CD8-positive, alpha-beta T cell (primary cell): ENCODE measurements at places on chromosomes 12 and 14.

- DNase-seq: peak; percentile 83
These were observed 5.1 kb upstream of the PSMA3 start for GRCh38 chr14:58239244-58240195.

DNA sequence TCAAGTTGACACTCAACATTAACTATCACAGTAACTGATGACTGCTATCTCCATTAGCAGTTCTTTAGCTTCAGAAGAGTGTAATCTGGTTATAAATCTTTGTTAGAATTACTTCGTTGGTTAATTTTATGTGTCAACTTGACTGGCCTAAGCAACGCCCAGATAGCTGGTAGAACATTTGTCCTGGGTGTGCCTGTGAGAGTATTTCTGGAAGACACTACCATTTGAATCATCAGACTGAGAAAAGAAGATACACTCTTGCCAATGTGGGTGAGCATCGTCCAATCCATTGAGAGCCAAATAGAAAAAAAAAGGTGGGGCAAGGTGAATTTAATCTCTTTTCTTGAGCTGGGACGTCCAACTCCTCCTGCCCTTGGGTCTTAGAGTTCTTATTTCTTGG is 129.0 kb downstream of the IGF1 start:
- DNase-seq: no peak

DNA sequence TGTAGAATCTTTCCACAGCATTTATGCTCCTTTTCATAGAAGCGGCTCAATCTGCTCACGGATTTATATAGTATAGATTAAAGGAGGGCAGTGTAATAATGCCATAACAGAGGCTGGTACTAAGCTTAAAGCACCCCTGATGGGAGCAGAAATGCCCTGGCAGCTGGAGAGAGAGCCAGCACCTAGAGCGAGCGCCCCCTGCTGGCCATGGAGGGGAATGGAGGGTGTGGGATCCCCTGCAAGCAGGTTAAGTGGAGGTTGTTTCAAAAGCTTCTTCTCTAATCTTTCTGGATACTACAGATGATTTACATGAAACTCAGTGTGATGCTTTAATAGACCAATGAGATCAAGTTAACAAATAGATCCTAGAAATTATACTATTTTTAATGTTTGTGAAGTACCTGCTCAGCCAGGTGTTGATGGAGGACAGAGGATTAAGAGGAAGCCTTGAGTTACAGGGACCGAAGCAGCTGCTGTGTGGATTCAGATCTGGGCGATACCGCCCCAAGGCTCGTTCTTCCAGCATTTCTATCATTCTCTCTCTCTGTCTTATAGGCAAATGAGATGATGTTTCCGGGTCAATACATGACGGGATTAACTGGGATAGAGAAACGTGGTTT is 1519.3 kb upstream of the TMEM132C start:
- peak; percentile 59 for DNase-seq

- no peak for DNase-seq
These were observed 1.5 kb upstream of the VAMP1 start for GRCh38 chr12:6471989-6472360.

- no peak for DNase-seq
These were observed 1345.3 kb upstream of the SEL1L start for GRCh38 chr14:82878951-82879350.

DNA sequence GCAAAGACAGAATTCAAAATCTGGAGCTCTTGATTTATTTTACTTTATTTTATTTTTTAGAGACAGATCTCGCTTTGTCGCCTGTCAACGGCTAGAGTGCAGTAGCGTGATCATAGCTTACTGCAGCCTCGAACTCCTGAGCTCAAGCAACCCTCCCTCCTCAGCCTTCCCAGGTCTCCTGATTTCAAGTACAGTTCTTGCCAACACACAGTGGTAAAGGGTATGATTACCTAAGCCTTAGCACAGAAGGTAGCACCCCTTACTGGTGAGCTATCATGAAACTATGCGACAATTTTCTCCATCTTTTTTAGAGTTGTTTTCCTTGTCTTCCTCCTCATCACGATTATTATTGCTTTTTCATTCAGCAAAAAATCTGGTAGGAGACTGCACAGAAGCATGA is 94.3 kb upstream of the ETV6 start:
- no peak for DNase-seq

GRCh38 chr12:55850893-55851292 is 8.2 kb upstream of the MMP19 start:
- no peak for DNase-seq

DNA sequence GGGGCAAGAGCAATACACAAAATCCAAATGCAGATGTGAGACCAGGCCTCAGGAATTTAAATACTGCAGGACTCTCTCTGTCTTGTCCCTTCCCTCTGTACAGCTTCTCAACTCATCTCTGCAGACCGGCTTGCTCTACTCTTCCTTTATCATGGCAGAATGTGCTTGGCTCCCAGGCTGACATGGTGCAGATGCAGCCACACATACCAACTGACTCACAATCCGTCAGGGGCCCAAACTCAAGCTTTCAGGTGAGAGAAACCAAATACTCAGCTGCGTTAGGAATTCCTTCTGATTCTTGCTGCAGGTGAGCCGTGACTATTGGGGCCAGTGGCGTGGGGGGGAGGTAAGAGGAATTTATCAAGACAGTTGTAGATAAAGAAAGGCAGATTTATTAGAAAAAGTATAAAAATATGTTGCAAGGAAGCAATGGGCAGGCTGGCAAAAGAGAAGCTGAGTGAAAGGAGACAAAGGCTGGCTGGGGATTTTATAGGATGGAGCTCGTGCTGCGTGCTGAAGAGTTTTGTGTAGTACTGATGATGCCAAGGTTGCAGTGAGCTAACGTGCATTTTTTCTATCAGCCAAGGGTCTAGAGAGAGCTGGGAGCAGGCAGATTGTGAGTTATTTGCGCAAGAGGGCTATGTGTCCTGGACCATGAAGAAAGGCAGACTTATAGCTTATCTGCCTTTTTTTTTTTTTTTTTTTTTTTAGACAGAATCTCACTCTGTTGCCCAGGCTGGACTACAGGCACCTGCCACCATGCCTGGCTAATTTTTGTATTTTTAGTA is 5.0 kb upstream of the LGALS3 start:
- DNase-seq: no peak

DNA sequence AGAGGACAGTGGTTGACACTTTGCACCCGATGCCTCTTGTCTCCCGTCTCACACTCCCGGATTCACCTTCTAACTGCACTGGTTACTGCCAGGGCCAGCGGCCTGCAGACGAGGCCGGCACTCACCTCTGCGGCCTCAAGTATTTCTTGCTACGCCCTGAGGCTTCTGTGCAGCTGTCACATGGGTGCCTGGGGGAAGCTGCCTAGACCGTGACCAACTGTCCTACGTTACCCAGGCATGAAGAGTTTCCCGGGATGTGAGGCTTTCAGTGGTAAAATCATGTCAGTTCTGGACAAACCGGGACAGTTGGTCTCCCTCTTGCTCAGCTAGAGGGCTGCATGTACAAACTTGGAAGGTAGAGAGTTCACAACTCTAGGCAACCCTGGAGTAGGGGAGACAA is 274.5 kb downstream of the GLT1D1 start:
- DNase-seq: no peak

GRCh38 chr12:11774821-11775220 is 125.3 kb downstream of the ETV6 start:
- no peak for DNase-seq

DNA sequence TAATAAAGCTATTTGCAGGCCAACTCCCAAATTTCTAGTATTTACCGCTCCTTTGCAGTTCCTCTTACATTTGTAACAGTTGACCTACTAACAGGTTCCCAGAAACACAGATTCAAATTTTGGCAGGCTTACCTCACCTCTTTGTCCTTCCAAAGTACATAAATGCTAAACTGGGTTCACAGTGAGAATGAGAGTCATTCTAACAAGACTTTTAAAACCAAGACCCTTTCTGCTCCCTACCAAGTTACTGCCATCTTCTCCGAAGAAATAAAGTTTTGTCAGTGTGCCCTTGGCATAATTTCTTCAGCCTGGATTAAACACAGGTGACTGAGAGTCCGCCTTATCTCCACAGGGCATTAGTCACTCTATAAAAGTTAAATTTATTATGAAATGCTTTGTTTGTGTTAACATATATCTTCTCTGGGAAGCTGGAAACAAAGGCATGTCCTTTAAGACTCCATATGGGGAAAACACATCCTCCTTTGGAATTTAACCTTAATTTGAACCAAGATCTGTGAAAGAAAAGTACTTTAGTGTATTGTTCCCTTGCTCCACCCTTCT is 28.2 kb downstream of the FOXA1 start:
- DNase-seq: no peak

GRCh38 chr14:69845050-69845581 is 34.1 kb upstream of the SMOC1 start:
- no peak for DNase-seq

GRCh38 chr14:73472185-73473114 is 14.1 kb upstream of the NUMB start:
- DNase-seq: no peak

DNA sequence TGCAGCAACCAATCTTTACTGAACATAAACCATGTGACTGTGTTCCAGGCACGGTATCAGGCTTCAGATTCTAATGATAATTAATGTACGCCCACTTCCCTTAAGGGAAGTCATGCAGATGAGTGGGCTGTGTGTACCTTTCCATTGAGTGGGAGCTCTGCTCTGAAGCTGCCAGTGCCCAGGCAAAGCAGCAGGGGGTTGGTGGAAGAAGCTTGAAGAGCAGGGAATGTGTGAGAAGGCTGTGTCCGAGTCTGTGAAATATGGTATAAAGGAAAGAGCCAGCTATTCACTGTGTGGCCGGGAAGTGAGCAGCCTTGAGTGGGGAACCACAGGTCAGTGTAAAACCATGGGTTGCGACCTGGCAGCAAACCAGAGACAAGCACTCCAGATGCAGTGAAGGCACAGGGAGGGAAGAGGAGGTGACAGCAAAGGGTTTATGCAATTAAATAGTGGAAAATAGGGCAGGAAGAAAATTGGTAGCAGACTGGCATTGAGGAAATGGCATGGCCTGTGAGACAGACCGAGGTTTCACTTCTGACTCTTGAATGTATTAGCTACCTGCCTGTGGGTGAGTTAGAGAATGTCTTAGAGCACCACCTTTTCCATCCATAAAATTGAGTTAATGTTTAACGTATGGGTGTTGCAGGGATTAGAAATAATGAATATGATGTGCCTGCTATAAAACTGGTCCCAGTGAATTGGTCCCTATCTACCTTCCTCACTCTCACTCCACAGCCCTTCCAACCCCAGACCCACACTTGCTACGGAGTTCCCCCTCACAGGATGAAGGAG is 116.4 kb downstream of the NTF3 start:
- no peak for DNase-seq

GRCh38 chr12:109775172-109775881 is 57.9 kb downstream of the TRPV4 start:
- peak; percentile 76 for DNase-seq

DNA sequence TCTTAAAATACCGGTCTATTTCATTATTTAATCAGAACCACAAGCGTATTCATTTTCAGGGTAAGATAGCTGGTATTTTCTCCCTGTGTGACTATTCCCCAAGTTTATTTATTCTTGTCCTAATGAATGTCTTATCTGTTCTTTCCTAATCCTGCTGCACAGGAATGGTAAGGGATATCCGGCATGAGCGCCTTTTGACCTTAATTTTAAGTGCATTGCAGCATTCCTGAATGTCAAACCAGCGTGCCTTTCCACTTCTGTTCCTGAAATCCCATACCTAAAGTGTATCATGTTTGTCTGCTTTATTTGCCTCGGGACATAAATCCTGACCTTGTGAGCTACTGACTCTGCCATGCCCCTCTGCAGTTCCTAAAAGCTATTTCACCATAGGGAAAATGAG is 1713.2 kb upstream of the FLRT2 start:
- no peak for DNase-seq

DNA sequence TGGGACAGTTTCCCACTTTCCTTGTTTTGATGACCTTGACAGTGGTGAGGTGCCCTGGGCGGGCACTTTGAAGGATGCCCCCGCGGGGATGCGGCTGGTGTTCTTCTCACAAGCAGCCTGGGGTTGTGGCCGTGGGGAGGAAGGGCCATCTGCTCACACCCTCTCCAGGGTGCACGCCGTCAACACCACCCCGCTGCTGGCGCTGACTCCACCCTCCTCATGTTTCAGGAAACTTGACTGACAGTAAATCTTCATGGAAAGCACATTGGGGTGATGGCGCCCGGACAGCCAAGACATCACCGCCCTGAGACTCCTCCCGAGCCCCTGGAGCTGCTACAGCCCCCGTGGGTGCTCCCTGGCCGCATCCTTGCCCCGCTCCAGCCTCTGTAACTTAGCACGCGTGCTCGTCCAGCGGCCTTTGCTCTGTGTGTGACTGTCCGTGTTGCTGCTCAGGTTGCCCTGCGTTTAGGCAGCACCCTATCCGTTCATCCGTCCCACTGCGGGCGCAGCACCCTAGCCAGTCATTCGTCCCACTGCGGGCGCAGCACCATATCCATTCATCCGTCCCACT is 150.2 kb upstream of the C14orf180 start:
- no peak for DNase-seq

GRCh38 chr12:120988658-120989057 is 10.3 kb downstream of the HNF1A start:
- no peak for DNase-seq

DNA sequence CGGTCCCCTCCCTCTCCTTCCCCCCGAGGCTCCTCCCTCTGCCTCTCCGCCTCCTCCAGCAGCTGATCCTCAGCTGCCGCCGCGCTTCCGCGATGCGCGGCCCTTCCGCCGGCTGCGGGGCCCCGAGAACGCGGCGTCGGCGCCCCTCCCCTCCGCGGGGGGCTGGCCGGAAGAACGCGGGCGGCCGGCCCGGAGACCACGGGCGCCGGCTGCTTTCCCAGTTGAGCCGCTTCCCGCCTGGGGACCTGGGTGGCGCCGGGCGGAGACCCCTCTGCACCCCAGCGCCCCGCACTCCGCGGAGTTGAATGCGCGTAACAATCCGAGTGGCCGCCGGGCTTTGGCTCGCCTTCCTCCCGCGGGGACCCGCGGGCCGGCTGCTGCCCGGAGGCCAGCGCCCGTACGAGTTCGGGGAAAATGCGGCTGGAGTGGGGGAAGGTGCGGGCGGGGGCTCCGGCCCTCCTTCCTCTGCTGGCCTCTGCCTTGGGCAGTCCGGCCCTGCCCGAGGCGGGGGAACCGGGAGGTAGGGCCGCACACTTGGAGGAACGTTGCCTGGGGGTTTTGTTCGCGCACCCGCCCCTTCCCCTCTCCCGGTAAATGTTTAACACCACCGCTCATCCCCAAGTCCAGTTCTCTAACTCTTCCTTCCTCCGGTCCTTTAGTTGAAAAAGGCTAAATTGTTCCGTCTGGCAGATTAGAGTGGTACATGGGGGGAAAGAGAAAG is 393 bp upstream of the DCAF5 start:
- DNase-seq: peak; percentile 96

DNA sequence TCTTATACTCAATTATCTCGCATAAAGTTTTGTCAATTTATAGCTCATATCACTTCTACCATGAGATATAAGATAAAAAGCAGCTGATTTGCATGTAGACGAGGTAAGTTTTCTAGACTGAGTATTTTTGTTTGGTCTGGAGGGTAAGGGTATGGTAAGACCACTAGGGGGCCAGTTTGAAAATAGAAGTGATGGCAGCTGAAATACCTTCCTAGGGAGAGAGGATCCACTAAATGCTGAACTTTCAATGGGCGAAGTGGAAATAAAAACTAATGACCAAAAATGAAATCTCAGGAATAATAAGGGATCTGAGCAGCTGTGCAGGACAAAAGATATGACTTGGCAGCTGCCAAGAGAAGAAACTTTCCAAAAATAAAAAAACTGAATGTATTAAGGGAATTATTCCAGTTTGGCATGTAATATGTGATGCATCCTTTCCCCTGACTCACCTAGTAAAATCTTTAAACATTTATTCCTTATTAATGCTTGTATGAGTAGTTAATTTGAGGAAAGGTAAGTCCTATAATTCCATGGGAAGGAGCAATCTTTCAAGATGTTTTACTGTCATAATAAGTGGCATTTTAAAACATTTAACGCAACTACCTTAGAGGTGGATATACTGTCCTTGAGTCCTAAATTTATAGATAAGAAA is 754.5 kb downstream of the C12orf50 start:
- no peak for DNase-seq
